ENCODE measurements at places on chromosomes 5 and 9.

DNA sequence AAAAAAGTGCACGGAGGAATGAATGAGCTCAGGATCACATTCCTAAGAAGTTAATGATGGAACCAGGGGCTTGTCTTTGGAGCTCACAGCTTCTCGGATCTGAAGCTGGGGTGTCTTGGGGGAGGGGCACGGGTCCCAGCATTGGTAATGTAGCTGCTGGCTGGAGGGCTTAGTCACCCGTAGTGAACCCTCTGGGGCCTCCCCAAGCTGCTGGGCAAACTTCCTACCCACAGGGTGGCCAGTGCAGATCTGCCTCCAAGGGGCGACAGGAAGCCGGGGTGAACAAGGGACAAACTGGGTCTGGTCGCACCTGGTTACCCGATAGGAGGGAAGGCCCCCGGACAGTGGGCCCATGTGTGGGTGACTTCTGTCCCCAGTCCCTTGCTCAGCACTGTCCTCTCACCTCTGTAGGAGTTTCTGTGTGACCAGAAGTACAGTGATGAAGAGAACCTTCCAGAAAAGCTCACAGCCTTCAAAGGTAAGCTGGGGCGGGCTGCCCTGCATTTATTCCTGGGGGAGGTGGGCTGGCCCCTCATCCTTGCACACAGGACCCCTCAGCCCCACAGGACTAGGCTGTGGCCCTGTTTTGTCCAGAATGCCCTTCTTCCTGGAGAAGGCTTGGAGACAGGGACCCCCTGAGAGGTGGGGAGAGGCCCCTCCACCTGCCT, 14.1 kb upstream of the NUP214 start:
- DNase-seq: no peak

DNA sequence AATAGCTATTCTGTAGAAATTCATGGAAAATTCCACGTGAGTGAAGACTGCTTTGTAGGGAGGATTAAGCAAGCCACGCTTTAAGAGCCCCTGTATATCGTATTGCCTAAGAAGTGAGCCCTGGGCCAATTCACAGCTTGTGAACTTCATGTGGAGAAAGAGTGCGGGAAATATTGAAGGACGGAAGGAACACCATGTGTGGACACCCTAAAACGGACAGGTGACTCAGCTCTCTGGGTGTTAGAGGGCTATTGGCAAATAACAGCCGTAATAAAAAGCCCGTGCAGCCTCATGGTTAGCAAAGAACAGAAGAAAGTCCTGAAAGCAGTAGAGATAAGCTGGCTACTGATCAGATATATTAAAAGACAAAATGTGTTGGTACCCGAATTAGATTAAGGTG, 26.4 kb downstream of the ZNF366 start:
- DNase-seq: no peak

- no peak for DNase-seq
These were observed 777 bp downstream of the GPSM1 start for GRCh38 chr9:136328011-136328621.

DNA sequence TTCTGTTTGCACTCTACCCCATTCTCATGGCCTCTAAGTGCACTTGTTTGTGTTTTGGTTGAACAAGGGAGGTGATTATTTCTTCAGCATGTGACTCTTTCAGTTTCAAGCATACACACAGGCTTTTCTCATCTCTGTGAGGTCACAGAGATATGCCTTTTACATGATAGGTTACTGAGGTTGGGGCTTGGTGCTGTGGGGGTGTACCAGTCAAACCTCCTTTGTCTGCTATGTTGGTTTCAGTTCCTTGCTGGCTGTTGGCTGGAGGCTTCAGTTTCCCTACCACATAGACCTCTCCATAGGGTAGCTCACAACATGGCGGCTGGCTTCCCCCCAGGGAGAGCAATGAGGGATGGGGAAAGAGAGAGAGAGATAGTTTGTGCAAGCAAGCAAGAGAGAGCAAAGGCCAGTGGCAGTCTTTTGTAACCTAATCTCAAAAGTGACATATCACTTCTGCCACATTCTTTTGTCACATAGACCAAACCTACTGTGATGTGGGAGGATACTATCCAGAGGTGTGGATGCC, 96.7 kb upstream of the SEMA6A start:
- no peak for DNase-seq

- DNase-seq: no peak
These were observed 86.0 kb downstream of the ANKRD33B start for GRCh38 chr5:10649666-10650380.

DNA sequence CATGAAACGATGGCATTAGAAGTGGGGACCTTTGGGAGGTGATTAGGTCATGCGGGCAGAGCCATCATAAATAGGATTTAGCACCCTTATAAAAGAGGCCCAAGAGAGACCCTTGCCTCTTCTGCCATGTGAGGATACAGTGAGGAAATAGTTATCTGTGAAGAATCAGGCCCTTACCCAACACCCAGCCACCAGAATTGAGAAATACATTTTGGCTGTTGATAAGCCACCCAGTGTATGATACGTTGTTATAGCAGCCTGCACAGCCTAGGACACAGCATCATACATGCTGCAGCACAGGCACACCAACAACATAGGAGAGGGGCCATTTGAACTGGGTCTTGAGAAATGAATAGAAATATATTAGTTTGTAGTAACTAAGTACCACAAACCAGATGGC, 8.0 kb upstream of the MAMDC2 start:
- DNase-seq: no peak

Measured in smooth muscle cell of the brain vasculature (primary cell).